Hair follicle dermal papilla cell (primary cell): ENCODE measurements at places on chromosomes 7 and 10. TPM values are rescaled to one million over a fixed set of nuclear protein-coding genes. Genes with fewer than 3 reads are reported as not detected.

The CALY gene
- not detected in 2 replicates for total RNA-seq

The ARHGAP12 gene
- 74.7 and 90.7 TPM in 2 replicates for total RNA-seq

The NUTM2D gene
- total RNA-seq, result 1.7 and 2.3 TPM in 2 replicates

The SEMA3D gene
- total RNA-seq, result 32.7 and 40.4 TPM in 2 replicates

The CABCOCO1 gene
- total RNA-seq, result 2.8 and 8.3 TPM in 2 replicates

The EEPD1 gene
- 7.9 and 10.2 TPM in 2 replicates for total RNA-seq

The EPHB4 gene
- 111 and 120 TPM in 2 replicates for total RNA-seq

The CCNJ gene
- total RNA-seq, result 5.2 and 7.6 TPM in 2 replicates

The TCF7L2 gene
- 15.9 and 20.4 TPM in 2 replicates for total RNA-seq

The PTPRN2 gene
- 0.24 and 0.32 TPM in 2 replicates for total RNA-seq

The COL1A2 gene
- 7,182 and 10,219 TPM in 2 replicates for total RNA-seq

The PRPF18 gene
- 24.8 TPM in 2 replicates for total RNA-seq

The WNT8B gene
- total RNA-seq, result not detected in 2 replicates

The GARS1 gene
- total RNA-seq, result 275 and 344 TPM in 2 replicates

The CARD11 gene
- total RNA-seq, result not detected in 2 replicates

The ACSL5 gene
- total RNA-seq, result 5.1 and 9.6 TPM in 2 replicates

The GSTO2 gene
- total RNA-seq, result 0.85 and 3.4 TPM in 2 replicates

The PDE6C gene
- not detected in 2 replicates for total RNA-seq

The CTBP2 gene
- 78.2 and 95.4 TPM in 2 replicates for total RNA-seq

The SPDYE6 gene
- total RNA-seq, result not detected in 2 replicates

The TAS2R3 gene
- total RNA-seq, result 0.81 and 1.2 TPM in 2 replicates

The GLI3 gene
- total RNA-seq, result 29.3 and 32.5 TPM in 2 replicates

The GNAT3 gene
- not detected in 2 replicates for total RNA-seq

The CHST15 gene
- total RNA-seq, result 34.5 and 35.5 TPM in 2 replicates

The ASIC3 gene
- total RNA-seq, result 0.12 and 0.16 TPM in 2 replicates

The GIGYF1 gene
- total RNA-seq, result 22.8 and 26.9 TPM in 2 replicates

The GPR146 gene
- total RNA-seq, result 1.2 and 1.6 TPM in 2 replicates

The CADPS2 gene
- 15.3 and 24.5 TPM in 2 replicates for total RNA-seq

The ASB13 gene
- total RNA-seq, result 32.3 and 33.4 TPM in 2 replicates

The GTPBP4 gene
- total RNA-seq, result 28.5 and 31.6 TPM in 2 replicates

The ACTL6B gene
- not detected in 2 replicates for total RNA-seq

The WIPF3 gene
- total RNA-seq, result not detected in 2 replicates

The CPA4 gene
- total RNA-seq, result 6.8 and 7.0 TPM in 2 replicates

The HDAC9 gene
- total RNA-seq, result 13.0 and 16.4 TPM in 2 replicates

The ZFAND2A gene
- total RNA-seq, result 14.8 and 19.8 TPM in 2 replicates

The SEMA4G gene
- 0.85 and 1.8 TPM in 2 replicates for total RNA-seq
